Choroid plexus epithelial cell (primary cell): ENCODE measurements at places on chromosomes 5 and 9.

- peak; percentile 39 for DNase-seq
Observed at GRCh38 chr9:103731541-103731940, 362.6 kb upstream of the SMC2 start.

- no peak for DNase-seq
Observed at GRCh38 chr5:159855476-159856191, 60.6 kb upstream of the ADRA1B start.

- DNase-seq, result peak; percentile 79
Observed at GRCh38 chr5:115985802-115986757, 23.8 kb downstream of the LVRN start.

DNA sequence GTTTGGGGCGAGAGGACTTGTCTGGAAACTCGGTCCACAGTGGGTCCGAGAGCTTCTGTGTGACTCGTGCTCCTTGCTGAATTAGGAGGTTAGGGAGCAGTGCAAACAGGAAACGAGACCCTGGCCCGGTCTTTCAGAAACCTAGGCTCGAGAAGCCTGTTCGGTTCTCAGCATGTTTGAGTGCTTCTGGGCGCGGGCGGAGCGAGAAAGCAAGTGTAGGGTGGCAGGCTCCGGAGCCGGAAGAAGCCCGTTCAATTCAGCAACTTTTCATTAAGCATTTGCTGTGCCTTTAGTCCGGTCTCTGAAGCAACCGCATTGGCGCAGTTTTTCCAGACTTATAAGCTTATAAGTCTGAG, 547 bp downstream of the CLTA start:
- DNase-seq, result peak; percentile 41

DNA sequence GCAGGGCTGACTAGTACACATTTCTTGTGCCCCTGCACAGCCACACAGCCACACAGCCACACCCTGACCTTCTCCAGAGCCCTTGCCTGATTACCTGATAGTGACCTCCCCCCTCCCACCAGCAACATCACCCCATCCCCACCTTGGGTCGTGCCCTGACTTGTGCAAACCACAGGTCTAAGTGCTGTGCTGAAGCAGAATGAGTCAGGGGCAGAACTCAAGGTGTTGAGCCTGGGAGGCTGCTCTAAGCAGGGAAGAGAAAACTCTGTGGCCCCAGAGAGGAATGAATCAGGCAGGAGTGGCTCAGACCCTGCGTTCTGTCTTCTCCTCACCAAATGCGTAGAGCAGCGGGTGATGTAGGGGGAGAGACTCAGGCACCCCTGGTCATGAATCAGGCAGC, 24.3 kb upstream of the FAT2 start:
- DNase-seq, result no peak

- no peak for DNase-seq
Observed at GRCh38 chr9:36845844-36846243, 188.2 kb downstream of the PAX5 start.

DNA sequence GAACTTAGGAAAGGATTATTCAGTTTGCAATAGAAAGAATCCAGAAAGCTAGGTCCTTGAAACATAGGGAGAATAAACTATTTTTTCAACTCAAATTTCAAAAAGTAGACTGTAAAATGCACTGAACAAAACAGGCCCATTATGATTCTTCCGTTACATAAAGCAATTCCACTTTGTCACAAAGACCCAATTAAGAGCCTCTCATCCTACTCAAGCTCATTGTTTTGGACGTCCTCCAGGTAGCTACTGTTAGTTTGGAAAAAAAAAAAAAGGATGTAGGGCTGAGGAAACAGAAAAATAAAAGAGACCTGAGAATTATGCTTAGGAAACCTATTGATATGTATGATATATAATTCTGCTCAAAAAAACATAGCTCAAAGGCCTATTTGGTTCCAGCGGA, 74.0 kb downstream of the DIRAS2 start:
- DNase-seq, result no peak

DNA sequence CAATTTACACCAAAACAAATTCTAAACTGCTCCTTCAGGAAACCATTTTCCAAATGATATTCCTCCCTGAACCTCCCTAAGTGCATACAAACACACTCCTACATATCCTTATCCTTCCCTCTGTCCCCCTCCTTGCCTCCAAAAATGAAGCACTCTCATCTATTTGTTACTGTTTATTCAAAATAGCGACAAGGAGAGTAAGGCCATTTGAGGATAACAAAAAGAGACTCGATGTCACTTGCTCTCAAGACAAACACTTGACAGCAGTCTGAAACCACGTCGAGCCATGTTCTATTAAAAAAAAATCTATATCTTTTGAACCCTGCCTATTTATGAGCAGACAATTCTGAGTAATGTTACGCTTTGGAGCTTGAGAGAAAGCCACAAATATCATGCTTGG, 547.9 kb downstream of the DTWD2 start:
- no peak for DNase-seq

GRCh38 chr9:272251-273213, 57.9 kb downstream of the DOCK8 start:
- DNase-seq, result no peak

DNA sequence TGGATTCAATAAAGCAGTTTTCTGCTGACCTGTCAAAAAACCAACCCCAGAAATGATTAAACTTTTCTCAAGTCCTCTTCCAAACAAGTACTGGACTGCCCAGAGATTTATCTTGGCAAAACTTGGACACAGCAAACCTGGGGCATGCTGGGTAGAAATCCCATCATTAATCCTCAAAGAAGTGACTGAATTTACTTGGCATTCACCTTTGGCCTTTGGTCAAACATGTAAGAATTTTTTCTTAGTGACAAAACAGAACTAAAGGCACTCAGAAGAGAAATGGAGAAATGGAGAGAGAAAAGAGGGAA, 248.6 kb upstream of the NREP start:
- DNase-seq, result peak; percentile 15

DNA sequence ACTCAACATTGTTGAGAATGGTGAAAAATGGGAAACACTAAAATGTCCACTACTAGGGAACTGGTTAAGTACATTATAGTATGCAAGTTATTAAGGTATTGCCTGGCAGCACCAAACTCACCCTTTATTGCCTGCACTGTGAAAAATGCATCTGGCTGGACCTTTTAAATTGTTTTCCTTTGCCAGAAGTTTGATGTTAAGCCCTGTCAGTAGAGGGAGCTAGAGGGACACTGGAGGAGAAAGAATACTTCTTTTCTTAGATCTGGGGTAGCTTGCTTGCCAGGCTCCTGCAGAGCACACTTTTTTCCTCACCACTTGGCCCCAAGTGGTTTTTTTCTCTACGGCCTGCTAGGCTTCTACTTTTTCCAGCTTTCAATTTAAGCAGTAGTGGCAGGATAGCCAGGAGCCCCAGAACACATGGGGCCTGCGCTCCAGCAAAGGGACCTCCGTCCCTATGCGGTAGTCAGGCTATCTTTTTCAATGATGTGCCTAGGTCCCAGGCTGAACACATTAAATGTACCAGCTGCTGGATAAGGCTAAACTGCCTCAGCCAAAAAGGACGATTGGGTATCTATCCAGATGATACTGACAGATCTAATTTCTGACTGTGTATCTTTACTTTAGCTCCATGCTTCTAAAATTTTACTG, 8.0 kb upstream of the HABP4 start:
- DNase-seq, result peak; percentile 53

GRCh38 chr9:89953824-89954615, 349.2 kb downstream of the GADD45G start:
- no peak for DNase-seq

DNA sequence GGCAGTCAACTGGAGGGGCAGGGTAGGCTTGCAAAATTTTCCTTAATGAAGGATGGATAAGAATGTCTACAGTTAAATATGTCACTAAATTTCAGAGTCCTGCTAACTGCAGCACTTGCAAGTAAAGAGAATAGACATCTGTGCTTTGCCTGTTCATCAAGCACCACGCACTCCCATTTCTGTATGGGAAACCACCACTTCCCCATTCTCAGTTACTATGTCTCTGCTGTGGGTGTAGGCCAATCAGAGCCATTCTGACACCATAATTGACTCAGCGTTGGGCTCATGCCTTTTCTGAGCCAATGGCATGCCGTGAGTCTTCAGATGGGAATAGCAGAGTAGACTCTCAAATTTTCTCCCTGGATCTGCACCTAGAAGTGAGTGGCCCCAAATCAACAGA, 247.5 kb downstream of the GABRB2 start:
- no peak for DNase-seq
